Sciatic nerve (tissue), 2 donors: ENCODE measurements at places on chromosomes 2 and 18. TPM values are rescaled to one million over a fixed set of nuclear protein-coding genes. Genes with fewer than 3 reads are reported as not detected.

DNA sequence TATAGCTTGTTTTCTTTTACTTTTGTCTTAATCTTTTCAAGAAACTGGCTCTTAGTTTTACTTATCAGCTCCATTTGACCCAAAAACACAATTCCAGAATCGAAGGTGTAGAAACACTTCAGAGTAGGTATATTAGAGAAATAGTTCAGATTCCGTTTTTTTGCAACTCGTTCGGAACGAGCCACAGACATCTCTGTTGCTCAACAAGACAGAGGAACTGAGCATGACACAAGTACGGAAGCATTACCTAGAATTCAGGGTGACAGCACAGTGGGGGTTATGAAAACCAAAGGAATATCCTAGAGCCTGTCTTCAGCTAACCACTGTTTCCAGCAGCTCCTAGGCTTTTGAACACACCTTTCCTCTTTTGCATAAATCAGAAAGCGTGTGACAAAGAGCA is 5.0 kb downstream of the HRH4 start:
- DNase-seq, result no peak

GRCh38 chr2:8049851-8050571 is 631.8 kb upstream of the ID2 start:
- DNase-seq, result no peak

DNA sequence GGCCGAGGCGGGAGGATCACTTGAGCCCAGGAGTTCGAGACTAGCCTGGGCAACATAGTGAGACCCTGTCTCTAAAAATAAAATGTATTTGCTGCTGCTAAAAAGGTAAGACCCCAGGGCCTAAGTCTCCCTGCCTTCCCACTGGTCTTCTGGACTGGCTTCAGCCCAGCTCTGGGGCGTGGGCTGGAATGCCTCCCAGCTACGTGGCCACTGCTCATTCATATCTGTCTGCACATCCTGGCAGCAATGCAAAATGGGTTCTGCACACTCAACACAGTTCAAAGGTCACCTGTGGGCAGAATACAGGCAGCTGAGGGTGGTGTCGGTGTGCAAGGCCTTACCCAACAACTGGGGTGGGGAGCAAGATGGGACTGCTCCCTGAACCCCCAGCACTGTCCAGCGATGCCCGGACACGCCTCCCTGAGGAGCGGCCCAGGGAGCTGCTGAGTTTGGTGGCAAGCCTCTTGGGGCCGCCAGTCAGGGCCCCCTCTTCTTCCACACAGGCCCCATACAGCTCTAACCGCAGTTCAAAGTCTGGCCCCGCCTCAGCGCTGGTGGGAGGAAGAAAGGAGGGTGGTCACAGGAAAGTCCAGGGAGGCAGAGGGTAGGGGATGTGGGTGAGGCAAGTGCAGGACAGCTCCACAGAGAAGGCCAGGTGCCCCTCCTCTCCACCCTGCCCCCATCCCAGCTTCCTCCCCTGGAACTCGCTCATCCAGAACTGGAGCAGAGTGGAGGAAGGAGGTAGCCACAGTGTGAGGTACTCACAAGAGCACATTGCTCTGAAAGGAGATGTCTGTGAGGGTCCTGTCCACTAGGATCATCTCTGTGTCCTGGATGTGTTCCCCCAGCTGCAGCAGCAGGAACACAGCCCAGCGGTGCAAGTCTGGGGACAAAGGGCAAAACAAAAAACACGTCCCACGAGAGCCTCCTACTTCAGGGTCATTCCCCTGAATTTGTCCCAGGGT is 8.2 kb downstream of the WDR54 start:
- DNase-seq, result no peak

GCA gene
- total RNA-seq, result 35.7 TPM

FSHR gene
- total RNA-seq, result not detected
